ENCODE measurements at places on chromosomes 7 and 10. TPM values are rescaled to one million over a fixed set of nuclear protein-coding genes. Genes with fewer than 3 reads are reported as not detected.
A peak's percentile ranks its signal among the peaks of the same experiment; 100 is the strongest.

- no peak for DNase-seq
Measured at GRCh38 chr10:326894-327635, 191.8 kb downstream of the ZMYND11 start.

DNA sequence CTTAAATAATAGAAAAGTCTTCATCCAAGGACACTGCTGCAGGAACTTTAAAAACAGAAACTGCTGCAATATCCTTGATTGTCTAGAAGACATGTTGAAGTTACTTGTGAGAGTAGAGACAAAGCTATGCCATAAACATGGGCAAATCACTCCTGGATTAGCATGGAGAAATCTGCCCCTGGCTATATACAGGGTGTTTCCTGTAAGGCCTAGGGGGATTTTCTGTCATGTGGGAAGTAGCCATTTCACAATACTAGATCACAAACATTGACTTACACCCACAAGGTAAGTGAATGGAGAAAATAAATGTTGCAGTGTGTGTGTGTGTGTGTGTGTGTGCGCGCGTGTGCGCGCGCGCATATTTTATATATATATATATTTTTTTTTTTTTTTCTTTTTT is 35.2 kb upstream of the PDK4 start:
- no peak for DNase-seq

- peak; percentile 71 for DNase-seq
Measured at GRCh38 chr10:73785721-73786511, 510 bp downstream of the ZSWIM8 start.

Gene TRA2A
- total RNA-seq = 130 TPM

GRCh38 chr10:19247843-19248242 is 199.2 kb downstream of the MALRD1 start:
- no peak for DNase-seq

DNA sequence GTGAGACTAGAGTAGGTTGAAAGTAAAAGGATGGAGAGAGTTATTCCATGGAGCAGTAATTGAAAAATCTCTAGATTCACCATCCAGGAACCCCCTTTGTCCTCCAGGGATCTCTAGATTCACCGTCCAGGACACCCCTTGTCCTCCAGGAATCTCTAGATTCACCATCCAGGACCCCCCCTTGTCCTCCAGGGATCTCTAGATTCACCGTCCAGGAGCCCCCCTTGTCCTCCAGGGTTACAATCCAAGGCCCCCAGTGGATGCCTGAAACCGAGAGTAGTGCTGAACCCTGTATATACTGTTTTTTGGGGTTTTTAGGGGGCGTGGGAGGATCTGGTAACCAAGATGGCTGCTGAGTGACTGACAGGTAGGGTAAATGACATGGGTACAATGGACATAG is 38.3 kb upstream of the PPP2R2D start:
- no peak for DNase-seq

Gene GARIN1A
- total RNA-seq = 1.9 TPM

GRCh38 chr10:69362471-69362954 is 54.2 kb downstream of the TACR2 start:
- DNase-seq = no peak

DNA sequence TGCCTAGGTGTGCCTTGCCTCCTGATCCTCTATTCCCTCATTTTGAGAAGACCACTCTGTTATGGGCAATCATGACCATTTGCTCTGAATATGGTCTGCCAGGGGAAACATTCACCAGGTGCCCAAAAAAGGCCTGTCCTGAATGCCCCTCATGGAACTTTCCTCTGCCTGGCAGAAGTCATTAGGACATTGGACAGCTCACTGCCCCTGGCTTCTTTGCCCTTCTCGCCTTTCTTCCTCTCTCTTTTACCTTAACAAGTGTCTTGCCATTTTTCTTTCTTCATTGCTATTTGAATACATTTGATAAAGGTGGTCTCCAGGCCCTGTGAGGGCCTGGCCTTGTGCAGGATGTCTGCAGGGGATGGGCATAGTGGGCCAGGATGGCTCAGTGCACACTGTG is 20.3 kb downstream of the MBL2 start:
- DNase-seq = no peak

- DNase-seq = no peak
Measured at GRCh38 chr7:151590071-151590849, 70.6 kb upstream of the RHEB start.

Gene SPDYE1
- total RNA-seq = not detected

- DNase-seq = no peak
Measured at GRCh38 chr7:133693281-133693680, 433.9 kb upstream of the LRGUK start.

- no peak for DNase-seq
Measured at GRCh38 chr10:11110539-11110938, 92.9 kb downstream of the CELF2 start.

Gene PRDX3
- 99.3 TPM for total RNA-seq

DNA sequence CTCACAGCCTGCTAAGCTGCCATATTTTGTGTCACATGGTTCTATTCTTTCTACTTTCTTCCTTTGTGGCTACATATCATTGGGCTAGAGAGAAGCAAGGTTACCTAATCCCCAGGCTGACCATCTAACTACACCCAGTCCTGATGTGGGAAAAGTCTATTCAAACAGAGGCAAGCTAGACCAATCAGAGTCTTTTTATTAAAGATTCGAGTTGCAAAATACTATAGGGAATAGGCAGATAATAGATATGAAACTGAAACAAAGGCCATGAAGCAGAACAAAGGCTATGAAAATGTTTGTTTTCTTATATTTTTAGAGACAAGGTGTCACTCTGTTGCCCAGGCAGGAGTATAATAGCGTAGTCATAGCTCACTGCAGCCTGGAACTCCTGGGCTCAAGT is 36.7 kb downstream of the MTERF1 start:
- DNase-seq = no peak

Gene GFRA1
- total RNA-seq = not detected

- no peak for DNase-seq
Measured at GRCh38 chr10:34339816-34340553, 475.1 kb downstream of the PARD3 start.

Gene NIPSNAP2
- 29.6 TPM for total RNA-seq

DNA sequence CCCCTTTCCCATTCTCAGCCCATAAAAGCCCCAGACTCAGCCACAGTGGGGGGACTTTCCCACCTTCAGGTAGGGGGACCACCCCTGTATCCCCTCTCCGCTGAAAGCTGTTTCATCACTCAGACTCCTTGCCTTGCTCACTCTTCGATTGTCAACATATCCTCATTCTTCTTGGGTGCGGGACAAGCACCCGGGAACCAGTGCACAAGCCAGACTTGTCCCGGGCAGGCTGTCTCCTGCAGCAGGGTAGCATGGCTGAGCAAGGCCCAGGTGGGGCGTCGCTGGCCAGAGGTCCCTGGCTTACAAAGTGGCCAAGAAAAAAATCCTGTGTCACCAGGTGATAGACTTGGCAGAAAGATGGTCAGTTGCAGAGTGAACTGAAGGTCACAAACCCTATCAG is 64.7 kb downstream of the NOD1 start:
- DNase-seq = no peak

DNA sequence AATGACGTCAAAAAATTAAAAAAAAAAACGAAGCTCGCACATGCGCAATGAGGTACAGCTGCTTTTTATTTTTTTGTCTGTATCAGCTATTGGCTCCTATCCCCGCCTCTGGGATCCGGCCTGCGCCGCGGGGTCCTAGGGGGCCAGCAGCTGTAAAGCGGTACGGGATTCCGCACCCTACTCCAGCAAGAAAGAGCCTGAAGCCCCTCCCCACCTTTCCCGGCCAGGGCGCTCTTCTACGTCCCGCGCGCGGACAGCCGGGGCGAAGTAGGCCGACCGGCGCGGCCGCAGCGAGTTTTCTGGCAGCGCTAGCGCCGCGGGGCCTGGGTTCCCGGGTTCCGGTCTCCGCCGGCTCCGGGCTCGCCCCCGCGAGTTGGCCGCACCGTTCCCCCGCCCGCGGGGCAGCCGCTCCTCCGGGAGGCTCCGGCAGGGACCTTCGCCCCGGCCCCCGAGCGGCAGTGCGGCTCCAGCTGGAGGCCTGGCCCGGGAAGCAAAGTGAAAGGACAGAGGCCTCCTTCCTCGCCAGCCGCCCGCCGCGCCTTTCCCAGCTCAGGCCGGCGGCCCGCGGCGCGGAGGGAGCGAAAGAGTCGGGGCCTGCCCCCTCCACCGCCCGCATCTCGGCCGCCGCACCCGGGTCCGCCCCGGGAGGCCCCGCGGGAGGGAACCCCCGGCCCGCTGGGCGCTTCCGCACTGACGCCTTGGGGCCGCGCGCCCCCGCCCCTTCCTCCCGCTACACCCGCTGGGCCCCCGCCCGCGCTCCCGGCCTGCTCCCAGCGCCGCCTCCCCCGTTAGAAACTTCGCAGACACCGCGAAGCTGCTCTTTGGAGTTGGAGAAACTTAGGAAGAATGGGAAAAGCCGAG is 4.7 kb upstream of the SPAG6 start:
- DNase-seq = peak; percentile 85

Gene PRKG1
- total RNA-seq = not detected

DNA sequence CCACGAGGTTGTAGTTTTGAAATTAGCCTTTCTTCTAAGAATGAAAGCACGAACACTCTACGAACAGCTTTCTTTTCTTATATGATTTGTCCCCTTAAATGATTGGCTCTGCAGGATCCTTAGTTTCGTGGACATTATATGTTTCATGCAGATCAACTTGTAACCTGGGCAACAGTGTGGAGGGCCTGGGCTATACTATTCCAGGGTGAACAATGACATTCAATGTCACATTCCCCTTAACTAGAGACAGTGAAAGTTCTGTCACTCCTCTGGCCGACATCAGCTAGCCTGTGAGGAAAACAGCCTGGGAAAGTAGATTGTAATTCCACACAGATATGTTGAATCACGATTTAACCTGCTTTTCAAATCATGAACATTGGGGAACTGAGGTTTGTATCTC is 23.4 kb downstream of the TAS2R16 start:
- DNase-seq = no peak

Gene OR13A1
- total RNA-seq = not detected

GRCh38 chr10:58385784-58386112 is 538 bp downstream of the TFAM start:
- no peak for DNase-seq

DNA sequence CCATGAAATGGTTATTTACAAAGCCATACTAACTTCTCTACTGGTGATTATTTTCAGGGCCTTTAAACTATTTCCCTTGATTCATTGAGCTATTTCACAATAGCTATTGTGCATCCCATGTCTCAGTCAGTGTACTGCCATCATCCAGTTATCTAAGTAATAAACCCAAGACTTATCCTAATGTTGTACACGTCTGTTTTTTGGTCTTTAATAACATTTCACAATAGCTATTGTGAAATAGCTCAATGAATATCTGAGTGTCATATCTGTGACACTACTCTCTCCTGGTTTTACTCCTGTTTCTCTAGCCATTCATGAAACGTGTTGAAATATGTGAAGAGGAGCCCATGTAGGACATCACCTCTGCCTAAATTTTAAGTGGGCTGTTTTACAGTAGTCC is 36.5 kb upstream of the TMEM140 start:
- DNase-seq = no peak

Gene RNF32
- 0.97 TPM for total RNA-seq

DNA sequence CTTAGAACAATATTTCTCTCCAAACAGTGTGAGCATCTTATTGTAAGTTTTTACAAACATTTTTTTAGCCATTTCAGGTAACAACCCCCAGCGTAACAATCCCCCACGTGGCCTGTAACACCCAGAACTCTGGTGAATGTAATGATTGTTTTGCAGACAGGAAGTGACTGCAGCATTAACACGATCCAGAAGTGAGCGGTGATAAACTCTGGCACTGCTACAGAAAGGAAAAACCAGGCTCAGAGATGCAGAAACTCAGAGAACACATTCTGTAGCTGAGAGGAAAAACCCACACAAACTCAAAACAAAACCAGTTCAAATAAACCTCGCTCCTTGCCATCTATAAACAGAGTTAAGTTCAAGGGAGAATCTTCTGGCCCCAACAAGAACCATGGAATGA is 285.7 kb downstream of the FGFR2 start:
- DNase-seq = no peak

DNA sequence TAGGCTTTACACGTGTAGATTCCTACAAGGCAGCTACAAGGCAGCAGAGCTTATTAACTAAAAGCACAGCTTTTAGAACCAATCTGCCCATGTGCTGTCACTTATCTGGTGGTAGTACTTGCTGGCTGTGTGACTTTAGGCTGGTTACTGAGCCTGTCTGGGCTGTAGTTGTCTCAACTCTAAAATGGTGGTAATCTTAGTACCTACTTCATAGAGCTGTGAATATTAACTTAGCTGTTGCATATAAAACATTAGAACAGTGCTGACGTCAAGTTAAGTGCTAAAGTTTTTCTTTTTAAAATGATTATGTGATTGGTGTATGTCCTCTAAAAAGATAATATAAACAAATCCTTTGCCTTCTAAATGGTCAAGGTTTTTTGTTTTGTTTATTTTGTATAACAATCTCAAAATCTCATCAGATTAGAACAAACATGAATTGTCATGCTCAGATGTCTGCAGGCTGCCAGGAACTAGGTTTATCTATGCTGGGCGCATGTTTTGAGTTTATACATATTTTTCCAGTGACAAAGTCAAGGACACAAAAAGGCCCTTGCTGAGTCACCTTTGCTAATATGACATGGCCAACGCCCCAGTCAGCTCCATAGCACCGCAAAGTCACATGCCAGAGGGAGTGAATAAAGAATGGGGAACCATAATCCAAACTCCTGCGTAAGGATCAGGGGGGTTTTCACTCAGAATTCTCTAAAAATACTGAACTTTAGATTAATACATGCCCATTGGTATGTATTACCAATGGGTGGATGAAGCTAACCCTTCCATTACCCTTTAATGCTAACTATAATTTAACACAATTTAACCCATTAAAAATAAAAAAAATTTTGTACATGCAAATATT is 39.8 kb upstream of the ARL4A start:
- DNase-seq = no peak

GRCh38 chr10:9910446-9910845 is 1107.2 kb upstream of the CELF2 start:
- DNase-seq = no peak

Gene GPC2
- total RNA-seq = 13.0 TPM

DNA sequence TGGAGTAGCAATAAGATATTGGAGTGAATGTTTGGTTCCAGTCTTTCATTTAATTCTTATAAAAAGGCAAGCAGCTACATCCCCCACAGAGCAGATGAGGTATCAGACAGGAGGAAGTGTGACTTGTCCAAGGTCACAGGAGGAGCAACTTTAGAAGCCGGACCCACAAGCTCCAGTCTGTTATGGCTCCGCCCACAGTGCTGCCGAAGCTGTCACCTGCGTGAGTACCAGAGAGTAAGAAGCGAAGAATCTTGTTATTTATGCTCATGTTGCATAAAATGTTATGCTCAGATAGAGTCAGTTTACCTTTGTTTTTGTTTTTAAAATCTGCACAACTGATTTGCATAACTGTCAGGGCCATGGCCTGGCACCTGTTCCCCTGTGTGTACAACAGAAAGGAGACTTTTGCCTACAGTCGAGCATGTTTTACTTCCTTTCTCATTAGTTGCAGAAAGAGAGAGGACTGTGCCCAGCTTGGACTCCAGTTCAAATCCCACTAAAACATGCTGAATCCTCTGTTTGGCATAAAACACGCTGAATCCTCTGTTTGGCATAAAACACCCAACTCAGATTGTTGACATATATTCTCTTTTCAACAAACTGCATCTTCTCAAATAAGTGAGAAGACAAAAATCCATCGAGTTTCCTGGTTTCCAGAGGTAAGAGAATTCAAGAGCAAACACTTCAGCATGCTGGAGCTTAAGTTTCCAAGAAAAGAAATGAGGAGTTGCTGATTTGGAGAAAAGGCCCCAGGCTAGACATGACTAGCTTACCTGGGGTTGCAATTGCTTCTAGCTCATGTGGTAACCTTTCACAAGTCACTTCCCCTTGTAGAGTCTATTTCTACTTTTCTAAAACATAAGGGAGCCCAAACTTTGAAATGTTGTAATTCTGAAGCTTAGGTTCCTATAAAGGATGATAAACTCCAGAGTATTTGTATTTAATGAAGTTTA is 409.8 kb upstream of the ZMIZ1 start:
- DNase-seq = no peak

GRCh38 chr10:17643755-17644484 is at the start of gene STAM:
Gene STAM (plus strand): TSS chr10:17644151. CDS start chr10:17644340, 189 bp downstream.
- peak; percentile 94 for DNase-seq
